ENCODE measurements at places on chromosomes 11 and 22.

GRCh38 chr11:43576803-43577521 is 103.6 kb upstream of the HSD17B12 start:
- DNase-seq: peak; percentile 50

- DNase-seq: no peak
These were observed 704.2 kb upstream of the TENM4 start for GRCh38 chr11:80144897-80145594.

DNA sequence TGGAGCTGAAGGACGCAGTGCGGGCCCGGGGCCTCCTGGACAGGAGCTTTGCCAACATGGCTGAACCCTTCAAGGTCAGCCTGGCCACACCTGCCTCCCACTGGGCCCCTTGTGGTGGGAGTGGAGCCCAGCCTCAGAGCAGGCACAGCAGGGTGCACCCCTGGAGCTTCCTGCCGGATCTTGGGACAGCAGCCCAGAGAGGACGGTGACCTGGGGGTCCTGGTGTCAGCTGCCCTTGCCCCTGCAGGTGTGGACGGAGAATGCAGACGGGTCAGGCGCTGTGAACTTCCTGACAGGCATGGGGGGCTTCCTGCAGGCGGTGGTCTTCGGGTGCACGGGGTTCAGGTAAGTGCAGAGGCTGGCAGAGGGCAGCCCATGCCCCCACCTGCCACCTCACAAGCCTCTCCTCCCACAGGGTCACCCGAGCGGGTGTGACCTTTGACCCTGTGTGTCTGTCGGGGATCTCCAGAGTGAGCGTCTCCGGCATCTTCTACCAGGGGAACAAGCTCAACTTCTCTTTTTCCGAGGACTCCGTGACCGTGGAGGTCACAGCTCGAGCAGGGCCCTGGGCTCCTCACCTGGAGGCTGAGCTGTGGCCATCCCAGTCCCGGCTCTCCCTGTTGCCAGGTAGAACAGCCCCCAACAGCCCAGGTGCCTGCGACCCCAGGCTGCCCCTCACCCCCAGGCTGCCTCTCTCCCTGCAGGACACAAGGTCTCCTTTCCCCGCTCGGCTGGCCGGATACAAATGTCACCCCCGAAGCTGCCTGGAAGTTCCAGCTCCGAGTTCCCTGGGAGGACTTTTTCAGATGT is 5.1 kb downstream of the PGGHG start:
- no peak for DNase-seq

- DNase-seq: no peak
These were observed 47.2 kb downstream of the CHRDL2 start for GRCh38 chr11:74683941-74684481.

GRCh38 chr11:32052215-32052614 is 38.7 kb upstream of the RCN1 start:
- peak; percentile 50 for DNase-seq

GRCh38 chr11:86464509-86465221 is 90.0 kb downstream of the CCDC81 start:
- DNase-seq: no peak

DNA sequence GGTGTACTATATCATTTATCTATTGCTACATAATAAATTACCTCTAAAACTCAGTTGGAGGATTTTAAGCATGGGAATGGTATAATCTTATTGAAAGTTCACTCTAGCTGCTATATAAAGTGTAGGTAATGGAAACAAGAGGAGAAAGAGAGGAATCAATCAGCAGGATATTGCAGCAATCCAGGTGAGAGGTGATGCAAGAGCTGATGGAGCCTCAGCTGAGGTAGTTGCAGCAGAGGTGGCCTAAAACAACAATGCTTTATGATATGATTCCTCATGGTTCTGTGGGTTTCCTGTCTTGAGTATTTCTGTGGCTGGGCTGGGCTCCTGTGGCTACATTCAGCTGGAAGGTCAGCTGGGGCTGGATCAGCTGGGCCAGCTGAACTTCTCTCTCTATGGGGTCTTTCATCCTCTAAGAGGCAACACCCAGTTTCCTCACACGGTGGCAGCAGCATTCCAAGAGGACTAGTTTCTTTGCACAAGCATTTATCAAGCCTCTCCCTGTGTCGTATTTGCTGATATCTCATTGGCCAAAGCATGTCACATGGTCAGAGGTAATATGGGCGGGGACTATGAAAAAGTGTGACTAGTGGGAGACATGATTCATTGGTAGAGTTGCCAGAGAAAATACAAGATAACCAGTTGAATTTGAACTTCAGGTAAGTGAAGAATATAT is 135.4 kb upstream of the LARGE1 start:
- DNase-seq: peak; percentile 9

DNA sequence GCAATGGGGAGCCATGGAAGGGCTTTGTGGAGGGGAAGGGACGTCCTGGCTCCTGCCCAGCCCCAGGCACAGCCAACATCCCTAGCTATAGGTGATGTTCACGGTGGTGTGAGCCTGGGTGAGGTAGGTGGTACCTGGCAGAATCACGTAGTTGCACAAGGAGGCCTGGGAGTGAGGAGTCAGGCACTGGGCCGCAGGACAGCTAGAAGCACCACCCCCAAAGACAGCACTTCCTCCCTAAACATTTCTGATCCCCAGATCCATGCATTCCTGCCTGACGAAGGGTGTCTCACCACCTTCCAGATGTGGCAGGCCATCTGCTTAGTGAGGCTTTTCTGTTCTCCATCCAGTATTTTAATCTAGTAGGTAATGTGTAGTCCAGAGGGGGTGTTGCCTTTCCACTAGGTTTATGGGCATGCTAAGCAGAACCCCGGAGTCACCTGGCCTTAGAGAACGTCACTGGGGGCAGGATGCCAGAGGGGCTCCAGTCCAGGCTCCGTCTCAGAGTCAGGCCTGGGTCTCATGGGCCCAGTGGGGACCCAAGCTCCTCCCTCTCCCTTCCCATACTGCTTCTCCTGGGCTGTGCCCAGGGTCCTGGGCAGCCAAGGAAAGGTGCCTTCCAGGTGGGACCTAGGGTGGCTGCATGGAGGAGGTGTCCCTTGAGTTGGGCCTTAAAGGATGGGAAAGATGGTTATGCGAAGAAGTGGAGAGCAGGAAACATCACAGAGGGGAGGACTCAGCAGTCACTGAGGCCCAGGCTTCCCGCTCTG is 56.2 kb downstream of the OTOG start:
- DNase-seq: no peak

DNA sequence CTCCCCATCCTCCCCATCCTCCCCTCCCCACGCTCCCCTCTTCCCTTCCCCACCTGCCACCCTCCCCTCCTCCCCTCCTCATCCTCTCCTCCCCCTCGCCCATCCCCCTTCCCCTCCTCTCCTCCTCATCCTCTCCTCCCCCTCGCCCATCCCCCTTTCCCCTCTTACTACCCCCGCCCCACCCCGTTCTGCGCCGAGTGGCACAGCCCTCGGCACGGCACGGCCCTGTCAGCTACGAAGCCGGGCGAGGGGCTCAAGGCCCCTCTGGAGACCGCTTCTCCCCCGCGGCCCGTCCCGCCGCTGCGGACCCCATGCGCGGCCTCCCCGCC is 449.9 kb downstream of the OPCML start:
- DNase-seq: peak; percentile 11

DNA sequence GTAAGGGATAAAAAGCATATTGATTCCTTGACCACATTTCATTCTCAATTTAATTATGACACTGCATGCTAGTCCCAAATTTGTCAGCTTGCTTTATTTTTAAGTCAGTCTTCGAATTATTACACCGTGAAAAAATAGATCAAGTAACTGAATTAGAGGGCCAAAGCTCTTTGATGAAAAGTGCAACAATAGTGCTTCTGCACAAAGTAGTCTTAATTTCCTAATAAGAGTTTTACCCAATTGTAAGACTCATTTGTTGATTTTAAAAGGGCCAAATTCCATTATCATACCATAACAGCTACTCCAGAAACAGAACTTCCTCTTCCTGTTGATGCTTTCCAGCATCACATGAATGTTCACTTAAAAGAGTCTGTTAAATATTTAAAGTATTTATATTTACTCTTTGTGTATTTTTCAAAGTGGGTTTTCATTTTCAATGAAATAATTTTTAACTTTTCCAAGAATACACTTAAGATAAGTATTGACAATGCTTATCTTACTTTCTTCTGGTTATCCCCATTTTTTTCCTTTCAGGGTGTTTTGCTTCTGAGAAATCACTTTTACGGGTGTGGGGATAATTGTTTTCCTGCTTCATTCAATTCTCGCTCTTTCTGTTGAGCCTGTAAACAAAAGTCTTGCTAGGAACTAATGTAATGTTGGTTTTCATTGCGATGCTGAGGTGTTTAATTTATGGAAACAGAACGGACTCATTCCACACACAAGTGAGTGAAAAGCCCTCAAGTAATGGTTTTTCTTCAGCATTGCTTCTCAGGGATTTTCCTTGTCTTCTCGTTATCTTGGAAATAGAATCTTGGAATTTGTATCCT is 2.1 kb downstream of the ARHGEF12 start:
- no peak for DNase-seq

GRCh38 chr22:50513175-50513574 is 5.2 kb downstream of the NCAPH2 start:
- DNase-seq: no peak

GRCh38 chr11:10265936-10266335 is 28.1 kb downstream of the SBF2 start:
- DNase-seq: no peak

- DNase-seq: no peak
These were observed 948.2 kb downstream of the NTM start for GRCh38 chr11:132318421-132319157.

DNA sequence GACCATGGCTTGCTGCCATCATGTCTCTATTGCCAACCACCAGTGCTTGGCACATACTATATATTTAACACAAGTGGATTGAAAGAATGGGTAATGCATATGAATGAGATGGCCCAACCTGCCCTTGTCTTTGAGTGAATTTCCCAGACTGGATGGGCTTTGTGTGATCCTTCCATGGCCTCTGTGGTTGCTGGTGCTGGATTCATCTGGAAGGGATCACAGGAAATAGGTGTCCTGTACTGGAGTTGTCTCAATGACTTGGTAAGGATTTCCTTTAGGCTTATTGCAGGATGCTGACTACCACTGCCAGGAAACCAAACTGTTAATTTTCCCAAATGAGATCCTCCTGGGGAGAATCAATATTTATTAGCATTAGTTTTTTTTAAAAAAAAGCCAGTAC is 328.6 kb downstream of the TMEM135 start:
- DNase-seq: no peak

DNA sequence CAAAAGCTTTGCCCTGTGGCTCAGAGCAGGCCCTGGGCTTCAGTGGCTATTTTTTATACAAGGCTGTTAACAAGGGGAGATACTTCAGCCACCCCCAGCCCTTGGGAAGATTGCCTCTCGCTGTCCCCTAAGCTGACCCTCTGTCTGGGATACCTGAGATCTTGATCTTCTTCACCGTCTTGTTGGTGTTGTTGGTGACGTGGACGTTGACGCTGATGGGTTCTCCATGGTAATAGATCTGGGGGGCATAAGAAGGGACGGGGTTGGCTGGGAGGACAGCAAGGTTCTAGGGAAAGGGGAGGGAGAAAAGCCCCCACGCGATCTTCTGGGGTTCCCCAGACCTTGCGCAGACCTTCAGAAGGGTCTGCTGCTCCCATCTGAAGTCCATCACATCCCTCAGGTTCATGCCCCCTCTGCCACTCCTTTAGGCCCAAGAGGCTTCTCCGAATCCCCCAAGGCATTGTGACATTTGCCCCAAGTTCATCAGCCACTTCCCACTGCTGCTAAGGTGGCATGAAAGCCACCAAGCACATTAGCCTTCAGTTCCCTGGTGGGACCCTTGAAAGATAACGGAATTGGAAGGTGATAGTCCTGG is 36.7 kb downstream of the TPBGL start:
- no peak for DNase-seq

DNA sequence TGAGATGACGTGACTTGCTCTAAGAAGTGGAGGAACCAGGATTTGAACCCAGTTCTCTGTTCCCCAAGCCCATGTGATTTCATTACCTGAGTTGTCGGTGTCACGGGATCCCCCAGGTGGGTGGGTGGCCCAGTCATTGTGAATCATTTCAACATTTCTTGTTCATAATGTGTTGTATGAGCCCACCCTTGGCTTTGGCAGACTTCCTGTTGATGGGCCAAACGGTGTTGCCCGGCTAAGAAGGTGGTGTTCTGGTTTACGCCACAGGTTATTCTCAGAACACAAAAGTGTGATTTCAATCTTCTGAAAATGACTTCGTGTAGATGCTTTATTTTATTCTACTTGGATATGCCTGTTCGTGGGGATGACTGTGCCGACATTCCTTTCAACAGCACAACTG is 21.6 kb upstream of the ST14 start:
- DNase-seq: no peak

DNA sequence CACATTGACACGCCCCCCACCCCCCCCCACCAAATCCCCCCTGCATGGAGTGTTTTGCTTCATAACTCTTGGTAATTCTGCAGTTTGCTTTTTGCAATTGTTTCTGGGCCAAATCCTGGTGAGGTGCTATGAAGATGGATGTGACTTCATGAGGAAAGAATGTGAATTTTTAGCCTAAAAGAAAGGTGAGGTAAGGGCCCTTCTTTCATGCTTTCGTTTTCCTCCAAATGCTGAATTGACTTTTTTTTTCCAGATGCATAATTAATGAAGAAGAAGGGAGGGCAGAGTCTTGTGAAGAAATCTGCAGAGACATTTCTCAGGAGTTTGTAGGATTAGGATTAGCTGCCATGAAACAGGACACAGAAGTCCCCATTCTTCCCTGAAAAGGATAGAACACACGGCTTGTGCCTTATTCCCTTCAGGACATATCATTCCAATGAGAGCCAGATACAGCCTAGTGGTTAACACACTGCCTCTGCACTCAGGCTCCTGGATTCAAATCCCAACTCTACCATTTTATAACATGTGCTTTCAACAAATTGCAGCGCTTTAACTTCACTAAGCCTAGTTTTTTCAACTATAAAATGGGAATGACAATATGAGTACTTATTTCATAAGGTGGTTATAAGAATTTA is 19.6 kb upstream of the TBCEL start:
- peak; percentile 4 for DNase-seq
